ENCODE measurements at places on chromosomes 3 and 15. TPM values are rescaled to one million over a fixed set of nuclear protein-coding genes. Genes with fewer than 3 reads are reported as not detected.

DNA sequence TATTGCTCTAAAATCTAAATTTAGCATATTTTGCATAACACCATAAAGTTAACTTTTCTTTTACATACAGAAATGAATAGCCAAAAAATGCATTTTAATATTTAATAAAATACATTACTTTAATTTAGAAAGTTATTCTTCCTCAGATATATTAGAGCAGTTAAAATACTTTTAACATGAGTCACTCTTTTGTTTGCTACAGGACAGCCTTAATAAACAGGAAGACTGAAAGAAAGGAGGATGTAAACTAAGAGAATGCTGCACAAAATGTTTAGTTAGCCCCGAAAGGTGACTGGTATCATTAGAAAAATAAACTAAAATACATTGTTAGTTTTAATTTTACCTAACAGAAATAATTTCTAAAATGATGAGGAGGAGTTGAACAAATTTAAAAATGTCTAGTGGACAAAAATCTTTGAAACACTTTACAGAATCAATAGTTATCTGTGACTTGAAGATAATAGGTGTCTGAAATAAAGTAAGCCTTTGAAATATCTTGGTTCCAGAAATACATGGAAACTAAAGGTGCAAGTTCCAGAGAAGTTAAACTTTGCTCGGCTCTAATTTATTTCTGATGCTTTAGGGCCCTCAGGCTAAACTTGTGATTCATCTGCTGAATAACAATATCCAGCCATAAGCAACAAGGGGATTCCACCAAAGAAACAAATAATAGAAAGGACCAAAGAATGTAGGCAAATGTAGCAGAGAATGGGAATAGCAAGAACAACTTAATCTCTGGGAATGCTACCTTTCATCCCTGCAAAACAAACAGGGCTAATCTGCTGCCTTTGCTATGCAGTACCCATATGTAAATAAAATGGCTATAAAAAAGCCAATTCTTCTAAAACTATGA lies 138.3 kb upstream of the UBP1 start:
- H3K4me1 ChIP-seq = no peaks in the 10 kb centered on the region
- peaks cover 26% of the 10 kb centered on the region for H3K36me3 ChIP-seq
- no peak overlapping the region for H3K27ac ChIP-seq
- H3K27me3 ChIP-seq = no peaks in the 10 kb centered on the region
- no peak for DNase-seq

GRCh38 chr3:131036200-131036816 lies 9.6 kb downstream of the NEK11 start:
- H3K4me1 ChIP-seq = no peaks in the 10 kb centered on the region
- DNase-seq = no peak
- no peaks in the 10 kb centered on the region for H3K27me3 ChIP-seq

GRCh38 chr3:125023833-125024555 lies 31.8 kb downstream of the HEG1 start:
- no peaks in the 10 kb centered on the region for H3K27me3 ChIP-seq
- peak overlapping the region; percentile 25 for H3K27ac ChIP-seq
- no peaks in the 10 kb centered on the region for H3K4me1 ChIP-seq
- no peak for DNase-seq
- H3K36me3 ChIP-seq = no peaks in the 10 kb centered on the region

- no peak overlapping the region for H3K27ac ChIP-seq
- H3K27me3 ChIP-seq = no peaks in the 10 kb centered on the region
- H3K4me3 ChIP-seq = no peak overlapping the region
These were observed 77.4 kb downstream of the VPS8 start for GRCh38 chr3:184889312-184889904.

- no peaks in the 10 kb centered on the region for H3K27me3 ChIP-seq
- no peak for DNase-seq
- no peak overlapping the region for H3K4me3 ChIP-seq
- no peaks in the 10 kb centered on the region for H3K4me1 ChIP-seq
These were observed 142.2 kb upstream of the MRPS22 start for GRCh38 chr3:139201446-139202225.

GRCh38 chr3:195162033-195162669 lies 108.8 kb downstream of the XXYLT1 start:
- peak overlapping the region; percentile 40 for H3K27ac ChIP-seq
- H3K4me1 ChIP-seq = peaks cover 4% of the 10 kb centered on the region
- no peaks in the 10 kb centered on the region for H3K36me3 ChIP-seq
- H3K27me3 ChIP-seq = no peaks in the 10 kb centered on the region

The TRPM1 gene
- total RNA-seq = not detected

The CFAP100 gene
- not detected for total RNA-seq

Data from Peyer's patch (tissue), 4 donors.